ENCODE measurements at places on chromosomes 5 and 9.
A peak's percentile ranks its signal among the peaks of the same experiment; 100 is the strongest.

GRCh38 chr9:98018347-98018746, 35.2 kb downstream of the ANP32B start:
- no peak for DNase-seq

DNA sequence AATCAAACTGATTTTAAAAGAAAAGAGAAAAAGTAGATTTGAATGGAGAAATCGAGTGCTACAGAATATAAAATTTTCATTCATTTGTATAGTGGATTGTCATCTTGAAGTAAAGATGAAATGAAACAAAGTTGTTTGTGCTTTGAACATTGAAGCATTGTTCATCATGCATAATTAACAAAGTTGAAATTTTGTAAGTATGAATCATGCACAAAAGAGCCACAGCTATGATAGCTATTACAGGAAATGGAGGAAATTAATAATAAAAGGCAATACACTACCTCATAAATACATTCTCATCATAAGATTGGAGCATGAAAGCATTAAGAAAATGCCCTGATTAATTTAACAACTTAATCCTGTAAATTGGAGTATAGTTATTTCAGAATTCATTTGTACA, 153.4 kb upstream of the TLX3 start:
- no peak for DNase-seq

GRCh38 chr5:126680191-126680817, 79.6 kb downstream of the PHAX start:
- DNase-seq, result no peak

DNA sequence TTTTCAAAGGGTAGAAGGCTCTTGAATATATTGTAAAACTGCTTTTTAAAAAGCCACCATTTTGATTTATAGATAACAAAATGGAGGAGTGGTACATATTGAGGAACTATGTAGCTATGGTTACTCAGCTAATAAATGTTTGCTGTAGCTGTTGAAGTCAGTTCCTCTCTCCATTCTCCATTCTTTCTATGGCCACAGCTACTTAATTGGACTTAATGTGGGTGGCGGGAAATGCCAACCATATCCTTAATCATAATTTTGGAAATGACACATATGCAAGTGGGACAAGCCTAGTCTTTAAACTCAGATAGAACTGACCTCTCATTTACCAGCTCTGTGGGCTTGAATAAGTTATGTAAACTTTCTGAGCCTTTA, 10.6 kb downstream of the CDKN2A start:
- no peak for DNase-seq

- DNase-seq, result no peak
Measured at GRCh38 chr5:6731465-6732237, 18.4 kb downstream of the TENT4A start.

- no peak for DNase-seq
Measured at GRCh38 chr9:36961051-36961450, 73.0 kb downstream of the PAX5 start.

DNA sequence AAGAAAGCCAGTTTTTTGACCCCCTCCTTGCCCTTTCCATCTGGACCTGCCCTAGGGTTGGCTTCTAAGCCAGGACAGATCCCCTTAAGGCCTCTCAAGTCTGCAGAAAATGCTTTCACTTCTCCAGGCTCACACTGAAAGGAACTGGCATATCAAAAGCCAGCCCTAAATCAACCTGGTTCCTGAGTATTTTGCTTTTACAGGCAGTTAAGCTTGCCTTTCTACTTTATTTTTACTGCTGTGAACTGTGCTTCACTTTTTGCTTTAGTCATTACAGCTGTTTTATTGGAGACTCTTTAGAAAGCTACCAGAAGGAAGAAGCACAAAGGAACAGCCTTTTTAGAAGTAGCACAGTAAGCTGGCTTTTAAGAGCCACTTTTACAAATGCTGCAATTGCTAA, 5.0 kb downstream of the TARS1 start:
- no peak for DNase-seq

- no peak for DNase-seq
Measured at GRCh38 chr5:21918451-21918850, 934.7 kb downstream of the CDH12 start.

- DNase-seq, result peak; percentile 71
Measured at GRCh38 chr5:154072414-154073171, 33.8 kb downstream of the MFAP3 start.

DNA sequence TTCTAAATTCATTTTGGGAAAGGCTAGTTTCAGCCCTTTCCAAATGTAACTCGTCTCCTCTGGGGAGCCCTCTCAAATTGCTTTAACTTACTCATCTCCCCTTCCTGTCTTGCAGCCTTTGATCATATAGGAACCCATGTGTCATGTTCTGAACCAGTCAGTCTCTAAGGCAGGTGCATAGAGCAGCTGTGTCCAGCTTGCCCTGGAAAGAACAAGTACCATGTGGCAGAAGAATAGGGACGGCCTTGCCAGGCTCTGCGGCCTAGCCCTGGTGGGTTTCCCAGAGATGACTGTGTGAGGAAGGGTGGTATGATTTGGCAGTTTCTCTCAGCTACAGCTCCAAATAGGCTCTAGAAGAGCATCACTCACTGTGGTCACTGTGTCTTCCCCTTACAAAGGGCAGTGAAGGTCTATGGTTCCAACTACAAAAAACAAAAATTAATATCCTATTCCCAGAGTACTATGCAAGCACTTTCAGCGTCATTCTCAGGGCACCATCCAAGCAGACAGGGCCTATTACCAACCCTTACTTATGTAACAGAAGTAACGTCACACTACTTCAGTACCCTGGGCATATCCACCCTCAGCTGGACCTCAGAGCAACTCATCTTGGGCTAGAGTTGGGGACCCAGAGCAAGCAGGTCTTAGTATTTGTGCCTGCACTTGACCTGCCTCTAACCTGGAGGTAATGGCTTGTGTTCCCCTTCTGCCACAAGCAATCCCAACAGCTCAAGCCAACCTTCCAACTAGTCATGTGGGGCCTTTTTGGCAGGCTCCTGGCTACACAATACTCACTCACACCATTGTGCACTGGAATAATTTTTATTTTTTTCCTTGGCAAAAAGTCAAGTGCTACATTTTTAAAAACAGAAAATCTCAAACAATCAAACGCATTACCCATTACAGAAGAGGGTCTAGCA, 37.2 kb upstream of the UBAP2 start:
- no peak for DNase-seq

- no peak for DNase-seq
Measured at GRCh38 chr5:33241802-33242201, 199.0 kb upstream of the TARS1 start.

- DNase-seq, result no peak
Measured at GRCh38 chr9:105158898-105159297, 85.6 kb upstream of the SLC44A1 start.

DNA sequence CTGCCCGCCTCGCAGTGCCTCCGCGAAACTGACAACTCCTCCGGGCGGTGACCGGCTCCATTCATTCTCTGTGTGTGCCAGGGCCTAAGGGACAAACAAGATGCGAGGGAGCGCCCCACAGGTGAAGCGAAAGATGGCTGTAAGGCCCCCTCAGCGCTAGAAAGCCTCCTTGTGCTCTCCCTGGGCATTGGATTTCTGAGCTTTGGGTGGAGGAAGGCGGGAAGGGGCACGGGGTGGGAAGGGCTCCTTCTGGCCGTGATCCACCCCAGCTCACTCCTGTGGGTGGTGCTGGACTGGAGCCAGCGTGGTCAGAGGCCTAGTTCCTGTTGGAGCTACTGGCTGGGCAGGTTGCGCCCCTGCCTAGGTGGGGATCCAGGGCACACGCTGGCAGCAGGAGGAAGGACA, 943 bp downstream of the GALNT12 start:
- DNase-seq, result no peak

- DNase-seq, result peak; percentile 68
Measured at GRCh38 chr5:36507332-36507952, 99.0 kb upstream of the SLC1A3 start.

DNA sequence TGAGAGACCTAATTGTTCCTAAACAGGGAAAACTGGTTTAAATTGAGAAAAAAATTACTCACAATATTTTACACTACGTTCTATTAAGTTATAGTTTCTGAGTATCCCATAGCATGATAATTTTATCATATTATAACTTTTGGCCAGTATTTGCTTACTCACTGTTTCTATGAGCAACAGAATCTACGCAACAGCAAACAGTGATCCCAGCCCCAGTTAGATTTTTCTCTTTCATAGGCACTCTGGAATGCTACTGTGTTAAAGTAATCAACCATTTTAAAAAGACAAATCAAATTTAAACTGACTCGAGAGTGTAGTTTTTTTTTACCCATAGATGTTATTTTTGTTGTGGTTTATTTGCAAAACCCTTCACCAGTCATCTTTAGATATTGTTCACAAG, 107.2 kb downstream of the XRCC4 start:
- no peak for DNase-seq

DNA sequence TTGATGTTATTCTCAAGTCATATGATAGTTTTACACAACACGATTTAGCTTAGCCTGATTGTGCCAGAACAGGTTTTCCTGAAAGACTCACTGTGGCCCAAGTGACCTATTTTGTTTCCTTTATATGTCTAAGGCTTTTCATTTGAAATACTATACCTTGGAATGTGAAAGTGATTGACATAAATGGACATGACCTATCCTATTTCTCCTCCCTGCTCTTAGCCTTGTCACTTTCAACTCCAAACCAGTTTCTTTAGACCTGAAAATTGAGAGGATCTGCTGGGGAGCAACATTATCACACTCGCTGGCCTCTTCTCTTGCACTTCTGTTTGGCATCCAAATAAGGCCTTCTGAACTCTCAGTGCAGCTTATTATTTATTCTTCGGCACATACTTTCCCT, 496.8 kb downstream of the MAT2B start:
- DNase-seq, result no peak

GRCh38 chr5:105034401-105034763, 1471.8 kb upstream of the NUDT12 start:
- no peak for DNase-seq

DNA sequence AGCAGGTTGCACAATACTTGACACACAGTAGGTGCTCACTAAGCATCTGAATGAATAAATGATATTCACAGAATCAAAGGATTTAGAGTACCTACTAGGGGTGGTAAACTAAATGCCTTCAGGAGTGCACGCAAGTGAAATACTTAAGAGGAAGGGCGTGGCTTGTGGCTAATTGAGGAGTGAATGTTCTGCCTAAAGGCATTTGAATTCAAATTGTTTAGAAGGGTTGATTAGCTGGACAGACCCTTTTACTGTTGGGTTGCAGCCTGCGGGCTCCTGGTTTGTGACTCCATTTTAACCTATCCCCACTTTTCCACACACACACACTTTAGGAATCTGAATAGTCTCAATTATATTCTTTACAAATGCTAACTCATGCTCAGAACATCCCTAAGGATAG, 63.1 kb downstream of the PPP2R2B start:
- DNase-seq, result no peak

- DNase-seq, result no peak
Measured at GRCh38 chr5:76606701-76607100, 16.5 kb downstream of the F2RL2 start.

GRCh38 chr9:13728131-13728530, 448.6 kb upstream of the MPDZ start:
- DNase-seq, result no peak

DNA sequence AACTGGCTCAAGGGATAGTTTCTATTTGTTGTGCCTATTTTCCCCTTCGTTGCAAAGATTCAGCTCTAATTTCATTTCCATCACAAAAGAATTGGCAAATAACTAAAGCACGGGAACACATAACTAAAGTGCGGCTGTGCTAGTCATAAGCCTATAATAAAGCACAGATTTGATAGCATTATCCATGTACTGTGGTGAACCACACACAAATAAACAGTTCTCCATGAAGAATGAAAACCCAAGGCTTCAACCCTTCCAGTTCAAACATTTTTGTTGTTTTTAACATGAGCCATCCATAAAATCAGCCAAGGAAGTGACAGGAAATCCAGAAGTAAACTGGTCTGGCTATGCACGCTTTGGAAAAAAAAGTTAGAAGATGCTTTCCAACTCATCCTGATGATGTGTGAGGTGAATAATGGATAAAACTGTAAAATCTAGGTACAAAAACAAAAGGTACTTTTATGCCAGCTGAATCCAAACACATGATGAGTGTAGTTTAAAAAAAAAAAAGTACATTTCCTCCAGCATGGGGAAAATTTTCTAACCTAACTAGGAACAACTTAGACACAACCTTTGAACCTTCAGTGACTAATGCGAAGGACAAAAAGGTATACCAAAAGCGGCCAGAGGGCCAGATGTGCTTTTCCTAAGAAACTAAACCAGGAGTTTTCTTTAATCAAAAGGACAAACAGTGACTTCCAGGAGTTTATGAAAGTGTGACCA, 10.2 kb downstream of the ZNF608 start:
- no peak for DNase-seq

- DNase-seq, result no peak
Measured at GRCh38 chr9:18394847-18395351, 79.1 kb upstream of the ADAMTSL1 start.

DNA sequence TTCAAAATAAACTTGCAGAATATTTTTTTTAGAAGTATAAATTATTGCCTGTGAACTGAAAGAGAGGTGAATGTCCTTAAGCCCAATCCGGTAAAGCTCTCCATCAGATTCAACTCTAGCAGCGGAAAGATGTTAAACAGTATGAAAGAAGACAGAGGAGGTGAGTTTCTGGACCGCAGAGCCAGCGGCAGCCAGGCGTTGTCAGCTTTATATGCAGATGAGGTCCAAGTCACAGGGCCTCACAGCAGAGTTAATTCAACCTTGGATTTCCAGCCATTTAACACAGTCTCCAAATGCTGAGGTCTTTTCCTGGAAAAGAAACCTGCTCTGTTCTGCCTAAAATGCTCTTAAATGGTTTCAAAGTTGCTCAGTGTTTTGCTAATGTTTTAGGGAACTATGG, 75.5 kb downstream of the OTULIN start:
- DNase-seq, result no peak

- DNase-seq, result no peak
Measured at GRCh38 chr5:168006456-168007130, 284.9 kb upstream of the WWC1 start.

- no peak for DNase-seq
Measured at GRCh38 chr9:94692601-94693000, 33.9 kb upstream of the AOPEP start.

GRCh38 chr9:77883846-77884771, 147.5 kb downstream of the GNAQ start:
- no peak for DNase-seq

DNA sequence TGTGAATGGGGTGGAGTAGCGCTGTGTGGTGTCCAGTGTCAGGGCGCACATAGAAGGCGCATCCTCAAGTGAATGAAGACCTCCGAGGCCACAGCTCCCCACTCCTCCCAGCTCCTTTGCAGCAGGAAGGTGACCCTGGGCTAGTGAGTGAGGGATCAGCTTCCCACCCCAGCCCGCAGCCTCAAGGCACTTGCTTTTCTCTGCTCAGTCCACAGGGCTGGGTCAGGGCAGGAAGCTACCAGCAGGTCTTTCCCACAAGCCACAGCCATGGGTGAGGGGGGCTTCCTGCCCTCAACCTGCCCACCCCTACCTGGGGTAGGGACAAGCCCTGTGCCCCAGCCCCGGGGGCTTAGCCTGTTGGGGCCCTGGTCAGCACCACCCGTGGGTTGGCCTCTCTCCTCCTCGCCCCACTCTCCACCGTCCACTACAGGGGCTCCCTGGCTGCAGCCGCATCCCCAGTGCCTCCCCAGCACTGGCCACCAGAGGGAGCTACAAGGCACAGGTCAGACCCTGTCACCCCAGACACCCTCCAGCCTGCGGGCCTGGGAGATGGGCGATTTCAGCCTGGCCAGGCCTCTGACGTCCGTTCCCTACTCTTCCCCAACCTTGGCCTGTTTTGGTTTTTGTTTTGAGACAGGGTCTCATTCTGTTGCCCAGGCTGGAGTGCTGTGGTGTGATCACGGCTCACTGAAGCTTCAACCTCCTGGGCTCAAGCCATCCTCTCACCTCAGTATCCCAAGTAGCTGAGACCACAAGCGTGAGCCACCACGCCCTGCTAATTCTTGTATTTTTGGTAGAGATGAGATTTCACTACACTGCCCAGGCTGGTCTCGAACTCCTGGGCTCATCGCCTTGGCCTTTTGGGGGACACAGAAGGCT, 1.3 kb upstream of the ABCA2 start:
- peak; percentile 50 for DNase-seq
